CD14-positive monocyte (primary cell): ENCODE measurements at places on chromosomes 3 and 15.

DNA sequence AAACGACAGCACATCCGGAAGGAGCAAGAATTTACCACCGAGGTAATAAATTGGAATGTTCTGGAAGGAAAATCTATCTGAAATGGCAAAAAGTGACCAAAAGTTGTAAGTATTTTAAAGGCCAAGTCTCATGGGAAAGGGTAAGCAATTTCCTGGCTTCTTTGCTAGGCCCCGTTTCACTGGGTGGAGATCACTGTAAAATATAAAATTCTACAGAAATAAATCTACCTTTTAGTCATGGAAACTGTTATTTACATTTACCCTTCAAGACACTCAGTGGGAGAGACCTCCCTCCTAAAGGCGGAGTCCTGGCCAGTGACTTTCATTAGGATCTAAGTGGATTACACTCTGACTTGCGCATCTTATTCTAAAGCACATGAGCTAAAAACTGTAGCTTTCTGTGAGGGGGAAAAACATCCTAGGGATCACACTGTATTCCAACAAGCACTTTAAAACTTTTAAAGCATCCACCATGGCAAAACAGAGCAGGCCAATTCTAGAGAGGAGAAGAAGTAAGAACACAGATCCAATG is 28.8 kb downstream of the LYZL4 start:
- DNase-seq, result no peak

- DNase-seq, result no peak
These were observed 120.5 kb downstream of the DUT start for GRCh38 chr15:48451736-48452135.

- no peak for DNase-seq
These were observed 573.0 kb downstream of the TUSC7 start for GRCh38 chr3:117282566-117282965.

GRCh38 chr3:152834776-152835600 is at the start of gene P2RY1:
TSS of gene P2RY1 (plus strand) at chr3:152835131. CDS start at chr3:152835783, 652 bp downstream.
- DNase-seq, result peak; percentile 72

- peak; percentile 87 for DNase-seq
These were observed 2.8 kb downstream of the SQOR start for GRCh38 chr15:45637552-45638033.

DNA sequence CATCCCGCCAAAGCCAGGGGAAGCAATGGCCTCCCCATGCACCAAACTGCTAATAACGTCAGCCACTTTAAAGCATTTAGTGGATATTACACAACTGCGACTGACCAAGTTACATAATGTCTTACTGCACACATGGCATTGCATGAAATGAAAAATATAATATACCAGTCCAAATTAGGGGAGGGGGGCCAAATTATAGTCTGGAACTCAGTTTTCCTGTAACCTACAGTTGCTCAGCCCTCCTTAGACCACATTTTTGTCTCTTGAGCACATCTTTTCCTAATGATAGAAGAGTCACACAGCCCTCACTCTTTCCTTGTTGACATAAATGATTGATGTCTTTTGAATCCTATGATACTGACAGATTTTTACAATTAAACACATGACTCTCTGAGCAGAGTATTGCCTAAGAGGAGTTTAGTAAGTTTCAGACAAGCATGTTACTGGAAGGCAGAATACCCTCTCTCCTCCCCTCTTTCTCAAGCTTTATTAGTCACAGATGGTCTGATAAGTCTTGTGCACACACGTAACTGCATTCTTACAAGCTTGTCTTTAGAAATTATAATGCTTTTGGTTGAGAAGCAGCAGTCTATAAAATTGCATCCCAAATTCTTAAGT is 1.1 kb upstream of the PLD1 start:
- peak; percentile 93 for DNase-seq

GRCh38 chr3:29410220-29410619 is 129.3 kb downstream of the RBMS3 start:
- DNase-seq, result no peak

GRCh38 chr3:99236576-99236975 is 335.1 kb upstream of the DCBLD2 start:
- no peak for DNase-seq

DNA sequence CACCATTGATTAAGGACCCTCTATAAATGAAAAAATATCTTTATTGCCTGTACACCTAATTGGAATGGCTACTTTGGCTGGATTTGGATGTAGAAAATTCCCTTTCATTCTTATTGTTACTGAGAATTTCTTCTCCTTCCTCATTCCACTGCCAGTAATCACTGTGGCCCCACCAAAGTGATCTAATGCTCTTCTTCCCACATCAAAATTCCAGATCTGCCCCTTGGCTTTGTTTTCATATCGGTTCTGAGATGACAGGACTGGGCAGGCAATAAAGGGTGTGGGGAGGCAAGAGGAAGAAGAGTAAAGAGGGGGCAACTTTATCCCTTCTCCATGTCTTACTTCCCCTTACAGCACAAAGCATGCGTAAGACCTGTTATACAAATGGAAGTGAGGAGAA is 2.1 kb downstream of the ANKUB1 start:
- no peak for DNase-seq

DNA sequence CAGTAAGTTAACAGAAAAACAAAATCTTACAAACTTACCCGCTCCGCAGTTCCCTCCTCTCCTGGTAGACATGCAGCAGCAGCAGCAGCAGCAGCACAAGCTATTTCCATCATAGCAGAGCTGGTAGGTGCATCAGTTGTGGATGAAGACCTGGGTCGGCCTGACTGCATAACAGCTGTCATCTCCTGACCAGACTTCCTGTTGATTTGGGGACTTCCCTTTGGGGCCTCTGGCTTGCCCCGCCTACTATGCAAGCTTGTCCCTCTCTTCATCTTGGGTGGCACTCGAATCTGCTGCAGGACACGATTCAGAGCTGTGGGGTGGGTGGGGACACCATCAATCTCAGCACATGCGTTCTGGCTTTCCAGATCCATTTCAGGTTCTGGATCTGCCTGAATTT is 65.7 kb downstream of the TMCC1 start:
- DNase-seq, result peak; percentile 70

GRCh38 chr3:7205962-7206361 is 345.0 kb downstream of the GRM7 start:
- DNase-seq, result no peak

GRCh38 chr15:89371228-89372044 is 36.8 kb upstream of the POLG start:
- no peak for DNase-seq

DNA sequence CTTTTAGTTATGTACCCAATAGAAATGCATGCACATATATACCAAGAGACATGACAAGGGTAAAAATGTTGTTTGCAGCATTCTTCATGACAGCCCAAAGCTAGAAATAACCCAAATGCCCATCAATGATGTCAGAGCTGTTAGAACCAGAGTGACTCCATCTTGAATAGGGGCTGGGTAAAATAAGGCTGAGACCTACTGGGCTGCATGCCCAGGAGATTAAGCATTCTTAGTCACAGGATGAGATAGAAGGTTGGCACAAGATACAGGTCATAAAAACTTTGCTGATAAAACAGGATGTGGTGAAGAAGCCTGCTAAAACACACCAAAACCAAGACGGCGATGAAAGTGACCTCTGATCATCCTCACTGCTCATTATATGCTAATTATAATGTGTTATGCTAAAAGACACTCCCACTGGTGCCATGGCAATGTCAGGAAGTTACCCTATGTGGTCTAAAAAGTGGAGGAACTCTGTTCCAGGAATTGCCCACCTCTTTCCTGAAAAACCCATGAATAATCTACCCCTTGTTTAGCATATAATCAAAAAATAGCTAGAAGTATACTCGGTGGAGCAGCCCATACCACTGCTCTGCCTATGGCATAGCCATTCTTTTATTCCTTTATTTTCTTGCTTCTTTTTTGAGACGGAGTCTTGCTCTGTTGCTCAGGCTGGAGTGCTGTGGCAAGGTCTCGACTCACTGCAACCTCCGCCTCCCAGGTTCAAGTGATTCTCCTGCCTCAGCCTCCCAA is 32.9 kb downstream of the ZBTB11 start:
- no peak for DNase-seq

DNA sequence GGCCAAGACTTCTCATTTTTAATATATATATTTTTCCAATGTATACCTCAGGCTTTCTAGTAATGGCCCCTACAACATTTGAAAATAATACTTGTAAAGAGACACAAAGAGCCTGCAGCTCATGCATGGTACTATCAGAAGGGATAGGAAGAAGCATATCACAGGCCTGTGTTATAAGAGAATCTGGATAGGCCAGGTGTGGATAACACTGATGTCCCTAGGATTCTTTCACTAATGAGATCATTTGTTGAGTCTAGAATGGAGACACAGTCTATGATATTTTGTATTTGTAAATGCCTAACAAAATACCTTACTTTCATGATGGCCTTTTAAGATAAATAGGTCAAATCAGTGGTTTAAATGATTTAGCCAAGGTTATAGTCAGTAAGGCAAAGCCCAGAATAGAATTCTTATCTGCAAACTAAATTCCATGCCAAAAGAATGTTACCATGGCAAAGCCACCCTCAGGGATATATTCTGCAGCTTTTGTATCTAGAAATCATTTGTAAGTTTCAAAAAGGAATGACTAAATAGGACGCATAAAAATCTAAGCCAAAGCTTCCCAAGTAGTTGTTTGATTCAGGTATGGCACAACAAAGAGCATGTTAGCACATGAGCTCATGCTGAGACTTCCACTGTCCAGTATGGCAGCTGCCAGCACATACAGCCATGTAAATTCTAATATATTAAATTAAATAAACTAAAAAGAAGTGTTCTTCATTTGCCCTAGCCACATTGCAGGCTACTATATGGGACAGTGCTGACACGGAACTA is 10.0 kb downstream of the DCP1A start:
- DNase-seq, result no peak

- peak; percentile 77 for DNase-seq
These were observed 64.7 kb upstream of the ZBTB38 start for GRCh38 chr3:141303481-141304223.

- no peak for DNase-seq
These were observed 283.1 kb upstream of the RASGRP1 start for GRCh38 chr15:38847666-38848065.

- peak; percentile 21 for DNase-seq
These were observed 8.3 kb upstream of the EPHA3 start for GRCh38 chr3:89098964-89099585.

- no peak for DNase-seq
These were observed 13.0 kb upstream of the TF start for GRCh38 chr3:133733226-133733625.
